ENCODE measurements at places on chromosomes 2 and 18.

DNA sequence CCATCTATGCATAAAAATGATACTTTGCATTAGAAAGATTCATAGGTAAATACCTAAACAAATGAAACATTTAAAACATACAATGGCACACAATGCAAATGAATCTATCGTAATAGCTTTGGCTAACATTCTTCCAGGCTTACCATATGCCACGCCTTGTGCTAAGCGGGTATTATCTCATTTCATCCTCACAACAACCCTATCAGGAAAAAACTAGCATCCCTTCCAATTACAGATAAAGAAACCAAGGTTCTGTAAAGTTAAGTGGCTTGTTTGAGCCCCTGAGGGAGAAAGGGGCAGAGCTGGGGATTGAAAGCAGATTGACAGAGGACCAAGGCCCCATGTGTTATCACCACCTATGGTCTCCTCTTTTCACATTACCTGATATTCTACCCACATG lies 145.4 kb upstream of the ETAA1 start:
- no peak for DNase-seq

GRCh38 chr2:75405000-75405399 lies 155.7 kb downstream of the EVA1A start:
- no peak for DNase-seq

DNA sequence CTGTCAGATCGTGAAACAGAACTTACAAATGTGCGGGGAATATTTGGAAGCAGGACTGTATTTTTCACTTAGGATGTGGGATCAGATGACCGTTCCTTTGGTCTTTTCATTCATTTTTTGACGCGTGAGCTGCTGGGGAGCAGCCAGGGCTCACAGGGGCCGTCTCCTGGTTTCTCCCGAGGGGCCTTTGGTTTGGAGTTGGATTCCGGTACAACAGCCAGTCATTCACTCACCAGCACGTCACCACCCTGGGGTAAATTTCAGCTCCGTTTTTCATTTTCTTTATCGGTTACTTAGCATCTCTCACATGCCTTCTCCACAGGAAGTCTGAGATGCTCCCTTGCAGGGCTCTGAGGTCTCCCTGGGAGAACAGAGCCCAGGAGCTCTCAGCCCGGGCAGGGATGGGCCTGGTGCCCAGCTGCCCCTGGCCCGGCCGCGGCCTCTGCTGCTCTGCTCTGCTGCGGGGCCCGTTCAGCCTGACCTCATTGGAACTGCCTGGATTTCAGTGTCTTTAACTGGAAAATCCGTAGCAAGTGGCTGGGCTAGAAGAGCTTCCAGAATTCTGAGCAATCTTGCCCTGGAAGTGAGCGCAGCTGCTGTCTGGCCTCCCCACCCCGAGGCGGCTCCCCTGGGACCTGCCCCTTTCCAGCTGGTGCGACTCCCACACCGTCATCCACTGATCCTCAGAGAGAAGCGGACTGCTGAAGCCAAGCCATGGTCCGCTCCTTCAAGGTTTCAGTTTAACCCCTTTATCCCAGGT lies 335.6 kb downstream of the EIPR1 start:
- DNase-seq, result peak; percentile 80

DNA sequence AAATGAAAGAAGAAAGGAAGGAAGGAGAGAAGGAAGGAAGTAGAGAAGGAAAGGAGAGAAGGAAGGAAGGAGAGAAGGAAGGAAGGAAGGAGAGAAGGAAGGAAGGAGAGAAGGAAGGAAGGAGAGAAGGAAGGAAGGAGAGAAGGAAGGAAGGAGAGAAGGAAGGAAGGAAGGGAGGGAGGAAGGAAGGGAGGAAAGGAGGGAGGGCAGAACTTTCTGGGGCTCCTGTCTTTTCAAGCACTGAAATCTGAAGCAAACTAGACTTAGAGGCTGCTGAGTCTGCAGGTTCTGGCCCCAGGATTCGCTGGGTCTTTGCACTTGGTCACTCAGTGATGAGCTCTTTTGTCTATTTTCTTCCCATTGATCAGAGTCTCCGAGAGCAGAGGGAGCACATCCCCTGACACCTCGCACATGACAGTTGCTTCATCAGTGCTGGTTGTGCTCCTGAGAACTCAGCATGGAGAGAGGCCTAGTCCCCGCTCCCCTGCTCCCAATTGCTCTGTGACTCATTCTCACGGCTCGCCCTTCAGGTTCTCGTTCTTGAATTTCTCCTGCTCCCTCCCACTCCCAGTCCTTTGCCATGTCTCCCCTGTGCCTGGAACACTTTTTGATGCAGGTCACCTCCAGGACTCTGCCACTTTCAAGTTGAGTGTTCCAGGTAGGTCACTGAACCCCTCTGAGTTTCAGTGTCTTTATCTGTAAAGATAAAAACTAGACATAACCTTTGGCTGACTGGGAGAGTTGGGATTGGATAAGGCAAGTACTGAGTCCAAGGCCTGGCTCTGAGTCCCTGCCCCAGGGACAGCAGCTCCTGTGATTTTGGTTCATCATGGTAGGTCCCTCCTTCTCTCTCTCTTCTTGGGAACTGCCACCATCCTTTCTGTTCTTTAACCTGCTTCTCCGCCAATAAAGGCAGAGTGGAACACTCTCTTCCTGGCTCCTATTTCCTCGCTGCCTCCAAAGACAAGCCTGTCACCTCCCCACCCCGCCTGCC lies 55.2 kb downstream of the TNP1 start:
- no peak for DNase-seq

- DNase-seq, result no peak
Observed at GRCh38 chr2:123211181-123211580, 813.9 kb upstream of the CNTNAP5 start.

DNA sequence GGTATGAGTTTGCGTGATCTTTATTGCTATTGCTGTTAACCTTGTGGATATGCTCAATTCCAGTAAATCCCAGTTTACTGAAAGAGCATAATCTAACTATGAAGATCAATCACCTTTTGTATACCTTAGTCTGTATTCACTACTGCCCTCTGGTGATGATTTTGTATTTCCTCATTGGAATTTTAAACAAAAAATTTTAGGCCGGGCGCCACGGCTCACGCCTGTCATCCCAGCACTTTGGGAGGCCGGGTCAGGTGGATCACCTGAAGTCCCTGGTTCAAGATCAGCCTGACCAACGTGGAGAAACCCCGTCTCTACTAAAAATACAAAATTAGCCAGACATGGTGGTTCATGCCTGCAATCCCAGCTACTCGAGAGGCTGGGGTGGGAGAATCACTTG lies 5.1 kb downstream of the COMMD1 start:
- DNase-seq, result no peak

GRCh38 chr2:52054824-52055223 lies 1022.9 kb upstream of the NRXN1 start:
- DNase-seq, result no peak

DNA sequence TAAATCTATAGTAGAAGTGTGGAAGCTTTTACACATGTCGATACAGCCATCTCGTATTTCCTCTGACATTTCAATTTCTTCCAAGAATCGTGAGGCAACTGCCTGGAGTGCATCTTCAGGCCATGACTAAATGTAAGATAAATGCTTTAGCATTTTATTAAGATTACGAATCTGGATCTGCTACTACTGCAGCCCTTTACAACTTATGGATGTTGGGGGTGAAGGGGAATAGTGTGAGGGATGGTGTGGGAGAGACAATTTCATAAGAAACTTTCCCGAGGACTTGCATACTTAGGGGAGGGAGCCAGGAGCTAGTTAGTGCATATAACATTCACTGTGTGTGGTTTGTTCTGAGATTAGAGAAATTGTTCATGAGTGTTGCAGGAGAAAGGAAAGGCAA lies 204.8 kb downstream of the SLC39A10 start:
- peak; percentile 62 for DNase-seq

DNA sequence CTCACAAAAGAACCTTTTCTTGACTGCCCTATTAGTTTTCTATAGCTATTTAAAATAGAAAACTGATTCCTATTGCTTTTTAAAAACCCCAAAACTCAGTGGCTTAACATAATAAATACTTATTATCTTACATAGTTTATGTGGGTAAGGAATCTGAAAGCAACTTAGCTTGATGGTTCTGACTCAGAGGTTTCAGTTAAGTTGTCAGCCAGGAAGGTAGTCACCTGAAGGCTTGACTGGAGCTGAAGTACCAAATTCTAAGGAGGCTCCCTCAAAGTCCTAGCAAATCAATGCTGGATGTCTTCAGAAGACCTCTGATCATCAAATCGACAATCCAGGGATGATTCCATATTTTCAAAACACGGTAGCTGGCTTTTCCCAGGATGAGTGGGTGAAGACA lies 546.6 kb upstream of the CDH2 start:
- DNase-seq, result no peak

- DNase-seq, result no peak
Observed at GRCh38 chr2:70240599-70240998, 7.8 kb downstream of the TIA1 start.

GRCh38 chr2:20526708-20527107 lies 79.8 kb downstream of the RHOB start:
- DNase-seq, result no peak

- DNase-seq, result no peak
Observed at GRCh38 chr2:15158100-15158499, 403.0 kb downstream of the NBAS start.

- no peak for DNase-seq
Observed at GRCh38 chr2:191145769-191146471, 4.9 kb downstream of the STAT4 start.

DNA sequence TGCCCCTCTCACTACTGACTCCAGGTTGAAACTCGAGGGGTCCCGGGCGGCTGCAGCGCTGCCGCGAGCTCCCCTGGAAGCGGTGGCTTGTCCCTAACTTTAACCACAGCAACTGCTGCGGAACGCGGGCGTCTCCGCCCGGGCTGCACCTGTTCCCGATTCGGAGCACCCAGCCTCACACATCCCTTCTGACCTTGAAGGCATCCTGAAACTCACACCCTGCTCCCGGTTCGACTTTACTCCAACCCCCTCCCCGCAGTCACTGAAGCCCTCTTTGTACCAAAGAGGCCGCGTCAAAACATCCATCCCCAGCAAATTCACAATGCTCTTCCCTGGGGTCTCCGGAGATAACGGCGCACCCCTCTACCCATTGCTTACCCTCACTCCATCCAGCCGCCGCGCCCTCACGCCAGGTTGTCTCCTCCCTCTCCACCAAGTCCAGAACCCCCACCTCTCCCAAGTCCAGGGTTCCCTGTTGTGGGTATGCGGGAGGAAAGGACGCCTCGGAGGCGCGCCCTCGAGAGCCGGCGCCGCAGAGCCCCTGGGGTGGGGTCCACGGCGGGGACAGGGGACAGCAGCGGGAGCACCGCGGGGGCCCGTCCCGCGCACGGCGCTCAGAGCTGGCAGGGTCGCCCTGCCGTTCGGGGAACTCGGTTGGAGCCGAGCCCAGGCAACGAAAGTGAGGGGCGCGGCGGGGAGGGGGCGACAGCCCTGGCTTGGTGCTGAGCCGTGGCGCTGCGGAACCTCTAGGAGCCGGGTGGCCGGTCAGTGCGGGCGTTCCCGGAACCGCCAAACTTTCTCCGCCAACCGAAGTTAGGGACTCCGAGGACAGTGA lies 934 bp downstream of the MYO5B start:
- DNase-seq, result no peak
